ENCODE measurements at places on chromosomes 11 and 22. TPM values are rescaled to one million over a fixed set of nuclear protein-coding genes. Genes with fewer than 3 reads are reported as not detected.

- no peak for DNase-seq
Observed at GRCh38 chr11:111367411-111368284, 11.4 kb downstream of the POU2AF1 start.

DNA sequence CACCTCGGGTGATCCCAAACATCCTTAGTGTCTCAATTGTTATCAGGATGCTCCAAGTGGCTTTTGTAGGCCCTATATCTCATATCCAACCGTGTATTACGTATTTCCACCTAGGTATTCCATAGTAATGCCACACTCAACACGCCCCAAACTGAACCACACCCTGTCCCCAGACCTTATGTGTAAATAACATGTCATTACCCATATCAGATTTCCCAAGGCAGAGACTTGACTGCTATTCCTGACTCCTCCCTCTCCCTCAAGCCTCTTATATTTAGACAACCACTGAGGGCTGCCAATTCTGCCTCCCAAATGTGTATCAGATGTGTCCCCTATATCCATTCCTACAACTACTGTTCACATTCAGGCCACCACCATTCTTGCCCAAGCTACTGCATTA, 132.8 kb upstream of the NCAM1 start:
- no peak for DNase-seq

DNA sequence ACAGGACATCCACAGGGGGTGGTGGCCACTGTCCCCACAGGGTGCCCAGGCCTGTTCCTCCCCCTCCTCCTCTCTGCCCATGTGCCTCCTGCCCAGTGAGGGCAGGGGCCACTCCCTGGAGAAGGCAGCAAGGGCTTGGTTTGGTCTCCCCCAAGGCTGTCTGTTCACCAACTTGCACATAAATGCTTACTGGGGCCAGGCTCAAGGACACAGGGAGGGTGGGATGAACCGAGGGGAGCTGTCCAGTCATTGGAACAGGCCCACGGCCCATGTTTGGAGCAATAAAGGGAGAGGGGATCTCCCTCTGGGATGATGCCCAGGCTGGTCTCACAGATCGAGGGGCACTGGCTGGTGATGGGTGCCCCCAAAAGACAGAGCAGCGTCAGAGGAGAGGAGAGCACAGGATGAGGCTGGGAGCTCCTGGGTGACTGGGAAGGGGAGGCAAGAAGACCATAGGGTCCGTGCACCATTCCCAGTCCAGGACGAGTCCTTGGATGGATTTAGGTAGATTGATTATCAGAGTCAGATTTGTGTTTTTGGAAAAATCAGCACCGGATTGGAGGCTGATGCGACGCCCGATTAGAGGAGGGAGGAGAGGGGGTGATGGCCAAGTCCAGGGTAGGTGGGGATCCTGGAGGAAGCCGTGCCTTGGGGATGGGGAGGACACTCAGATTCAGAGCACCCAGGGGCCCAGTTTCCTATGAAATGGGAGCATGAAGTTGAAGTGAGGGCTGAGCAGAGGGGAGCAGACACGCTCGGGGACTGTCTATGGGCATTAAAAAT, 1.1 kb downstream of the IGLL5 start:
- DNase-seq, result no peak

Gene RASD2
- 27.4 TPM for polyA plus RNA-seq

Gene KRTAP5-7
- not detected for polyA plus RNA-seq

DNA sequence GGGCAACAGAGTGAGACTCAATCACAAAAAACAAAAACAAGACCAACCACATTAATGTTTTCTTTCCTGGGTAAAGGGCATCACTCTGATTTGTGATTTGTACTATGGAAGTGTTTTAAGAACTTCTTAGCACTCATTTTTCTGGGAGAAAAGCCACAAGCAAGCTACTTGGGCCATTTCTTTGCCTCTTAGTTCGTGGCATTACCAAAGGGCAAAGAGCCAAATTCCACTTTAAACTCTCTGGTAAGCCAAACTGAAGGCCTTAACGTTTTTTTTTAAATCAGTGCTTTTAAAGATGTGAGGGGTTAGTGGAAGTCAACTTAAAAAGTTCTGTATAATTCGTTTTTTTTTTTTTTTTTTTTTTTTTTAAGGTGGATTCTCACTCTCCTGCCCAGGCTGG, 36.9 kb downstream of the CAT start:
- DNase-seq, result no peak

GRCh38 chr22:44486538-44486937, 11.5 kb downstream of the RTL6 start:
- DNase-seq, result no peak

- DNase-seq, result no peak
Observed at GRCh38 chr11:10338287-10338686, 33.4 kb downstream of the ADM start.

Gene TH
- 3.5 TPM for polyA plus RNA-seq

Gene NPAS4
- not detected for polyA plus RNA-seq

- DNase-seq, result no peak
Observed at GRCh38 chr11:10301656-10302358, 3.1 kb upstream of the ADM start.

DNA sequence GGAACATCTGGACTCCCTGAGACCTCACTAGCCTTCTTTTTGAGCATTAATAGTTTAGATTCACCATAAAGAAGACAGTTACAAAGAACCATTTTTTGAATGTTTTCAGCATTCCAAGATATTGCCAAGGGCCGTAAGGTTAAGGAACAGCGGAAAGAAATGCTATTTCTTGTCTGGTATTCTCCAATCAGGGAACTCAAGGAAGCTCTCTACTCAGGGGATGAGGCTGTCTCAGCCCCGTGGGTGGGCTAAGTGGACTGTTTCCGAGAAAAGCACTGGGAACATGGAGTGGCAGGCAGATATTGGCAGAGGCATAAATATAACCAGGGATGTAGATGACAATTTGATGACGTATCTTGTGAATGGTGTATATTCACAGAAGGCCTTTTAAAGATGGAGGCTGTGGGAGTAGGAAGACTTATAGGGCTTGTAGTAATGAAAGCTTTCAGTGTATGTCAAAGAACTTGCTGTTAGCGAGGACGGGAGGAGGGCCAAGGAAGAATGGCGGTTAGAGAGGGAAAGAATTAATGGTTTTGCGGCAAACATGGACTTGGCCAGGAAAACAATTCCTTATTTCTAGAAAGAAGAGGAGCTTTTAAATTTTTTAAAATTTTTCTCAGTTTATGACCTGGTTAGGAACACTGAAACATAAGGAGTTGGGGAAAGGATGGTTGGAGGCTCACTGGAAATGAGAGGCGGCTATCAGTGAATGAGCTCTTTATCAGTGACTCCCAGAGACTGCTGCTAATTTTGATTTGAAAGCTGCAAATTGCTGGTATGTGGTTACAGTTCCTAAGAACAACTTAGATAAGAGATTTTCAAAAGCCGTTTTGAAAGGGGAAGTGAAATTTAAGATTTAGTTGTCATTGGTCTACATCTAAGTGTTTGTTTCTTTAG, 64.6 kb downstream of the ST3GAL4 start:
- no peak for DNase-seq

Gene PIK3C2A
- polyA plus RNA-seq, result 2.2 TPM

GRCh38 chr22:37659066-37659896, 758 bp downstream of the PDXP start:
- peak; percentile 56 for DNase-seq

DNA sequence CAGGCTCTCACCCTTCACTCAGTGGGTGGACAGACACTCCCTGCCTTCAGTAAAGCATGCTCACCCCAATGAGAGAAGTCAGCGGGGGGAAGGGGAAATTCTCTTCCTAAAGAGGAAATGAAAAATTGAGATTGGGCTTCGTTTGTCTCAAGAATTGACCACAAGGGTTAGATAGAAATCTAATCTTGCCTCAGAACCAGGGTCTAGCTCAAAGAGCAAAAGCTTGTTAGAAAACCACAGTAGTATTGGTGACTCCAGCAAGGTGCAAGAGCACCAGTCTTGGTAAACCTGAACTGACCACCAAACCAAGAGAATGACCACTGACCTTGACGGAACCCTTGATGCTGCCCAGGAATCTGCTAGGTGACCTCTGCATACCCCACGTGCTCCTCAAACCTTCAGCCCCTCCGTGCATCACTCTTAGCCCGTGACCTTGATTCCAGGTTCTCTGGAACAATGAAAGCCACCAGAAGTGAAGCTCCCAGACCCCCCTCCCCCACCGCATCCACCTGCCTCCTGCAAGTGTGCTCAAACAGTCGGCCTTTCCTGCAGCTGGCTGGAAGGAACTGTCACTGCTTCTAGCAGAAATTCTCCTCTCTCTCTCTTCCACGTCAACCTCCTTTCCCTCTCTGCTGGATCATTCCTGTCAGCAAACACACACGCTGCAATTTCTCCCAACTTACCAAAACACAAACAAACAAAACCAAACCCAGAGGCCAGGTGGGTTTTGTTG, 3.1 kb upstream of the TMA7B start:
- no peak for DNase-seq

- peak; percentile 21 for DNase-seq
Observed at GRCh38 chr11:13012056-13012661, 3.0 kb downstream of the RASSF10 start.

Gene CHRDL2
- polyA plus RNA-seq, result 0.76 TPM

DNA sequence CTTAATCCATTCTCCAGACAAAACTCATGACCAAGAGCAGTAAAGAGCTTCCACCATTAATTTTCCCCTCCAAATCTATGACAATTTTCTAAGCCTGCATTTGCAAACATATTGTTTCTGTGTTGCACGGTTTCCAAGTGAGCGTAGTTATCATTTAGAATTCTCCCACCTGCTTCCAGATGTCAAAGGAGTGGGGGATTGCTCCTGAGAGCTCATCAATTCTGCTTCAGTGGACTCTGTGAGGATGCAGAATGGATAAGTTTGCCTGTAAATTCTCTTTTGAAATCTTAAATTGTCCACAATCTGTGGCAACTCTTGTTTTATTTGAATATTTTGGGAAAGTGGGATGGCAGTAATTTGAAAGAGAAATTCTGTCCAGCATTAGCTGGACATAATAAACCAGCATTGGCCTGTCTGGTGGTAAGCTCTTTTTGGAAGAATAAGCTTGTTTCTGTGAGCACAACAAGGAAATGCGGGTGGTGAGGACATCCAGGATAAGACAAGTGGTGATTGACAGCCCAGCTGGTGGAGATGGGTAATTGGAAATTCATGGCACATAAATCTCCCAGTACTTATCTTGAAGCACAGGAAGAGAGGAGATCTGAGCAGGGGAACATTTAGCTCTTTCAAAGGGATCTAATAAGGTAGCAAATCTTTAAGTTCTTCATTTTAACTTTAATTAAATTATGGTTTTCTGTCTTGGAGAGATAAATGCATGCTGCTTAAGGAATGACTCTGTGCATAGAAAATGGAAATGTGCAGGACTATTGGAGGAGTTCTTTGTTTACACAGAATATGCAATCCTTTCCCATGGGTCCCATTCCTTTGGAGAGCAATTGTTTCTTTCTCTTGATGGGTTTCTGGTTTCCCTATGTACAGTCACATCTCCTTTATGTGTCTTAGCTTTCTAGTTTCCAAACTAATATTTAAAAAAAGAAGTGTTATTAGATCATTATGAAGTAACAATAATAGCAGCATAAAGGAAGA, 73.2 kb downstream of the FAT3 start:
- DNase-seq, result peak; percentile 51

Gene OR52I2
- polyA plus RNA-seq, result not detected

DNA sequence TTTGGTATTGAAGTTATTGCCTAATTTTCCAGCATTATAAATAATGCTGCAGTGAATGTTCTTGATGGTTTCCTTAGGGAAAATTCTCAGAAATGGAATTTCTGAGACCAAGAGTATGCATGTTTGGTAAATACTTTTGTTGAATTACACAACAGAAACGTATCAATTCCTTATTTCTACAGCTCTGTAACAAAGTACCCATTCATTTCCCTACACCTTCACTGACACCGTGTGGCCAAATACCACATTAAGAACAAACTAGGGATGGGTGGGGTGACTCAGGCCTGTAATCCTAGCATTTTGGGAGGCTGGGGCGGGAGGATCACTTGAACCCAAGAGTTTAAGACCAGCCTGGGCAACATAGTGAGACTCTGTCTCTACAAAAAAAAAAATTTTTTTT, 21.8 kb downstream of the MCAM start:
- no peak for DNase-seq

DNA sequence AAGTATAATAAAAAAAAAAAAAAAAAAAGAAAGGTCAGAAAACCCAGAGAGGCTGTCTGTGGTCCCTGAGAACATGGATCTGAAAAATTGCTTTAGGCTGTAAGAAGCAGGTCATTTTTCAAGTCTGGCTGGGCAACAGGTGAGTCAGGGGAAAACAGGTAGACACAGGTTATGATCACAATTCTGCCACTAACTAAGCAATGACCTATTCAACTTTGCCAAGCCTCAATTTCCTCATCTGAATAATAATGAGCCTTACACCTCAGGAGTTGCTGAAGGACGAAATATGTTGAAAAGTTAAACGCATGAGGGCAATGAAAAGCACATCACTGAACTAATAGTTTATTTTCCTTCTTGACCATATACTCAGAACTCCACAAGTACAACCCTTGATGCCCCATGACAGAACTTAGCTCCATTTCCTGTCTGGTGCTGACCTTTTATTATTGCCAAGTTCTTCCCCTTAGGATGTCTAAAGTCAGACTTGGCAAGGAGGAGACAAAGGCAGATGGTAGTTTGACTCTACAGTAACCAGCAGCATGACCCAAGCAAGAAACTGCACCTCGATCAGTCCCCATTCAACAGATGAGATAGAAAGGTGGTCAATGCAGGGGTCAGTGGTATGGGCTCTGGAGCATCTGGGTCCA, 93.6 kb downstream of the SYN3 start:
- DNase-seq, result no peak

- DNase-seq, result no peak
Observed at GRCh38 chr11:76200006-76200940, 6.0 kb downstream of the WNT11 start.

- DNase-seq, result no peak
Observed at GRCh38 chr11:103703437-103703836, 333.0 kb upstream of the DDI1 start.

DNA sequence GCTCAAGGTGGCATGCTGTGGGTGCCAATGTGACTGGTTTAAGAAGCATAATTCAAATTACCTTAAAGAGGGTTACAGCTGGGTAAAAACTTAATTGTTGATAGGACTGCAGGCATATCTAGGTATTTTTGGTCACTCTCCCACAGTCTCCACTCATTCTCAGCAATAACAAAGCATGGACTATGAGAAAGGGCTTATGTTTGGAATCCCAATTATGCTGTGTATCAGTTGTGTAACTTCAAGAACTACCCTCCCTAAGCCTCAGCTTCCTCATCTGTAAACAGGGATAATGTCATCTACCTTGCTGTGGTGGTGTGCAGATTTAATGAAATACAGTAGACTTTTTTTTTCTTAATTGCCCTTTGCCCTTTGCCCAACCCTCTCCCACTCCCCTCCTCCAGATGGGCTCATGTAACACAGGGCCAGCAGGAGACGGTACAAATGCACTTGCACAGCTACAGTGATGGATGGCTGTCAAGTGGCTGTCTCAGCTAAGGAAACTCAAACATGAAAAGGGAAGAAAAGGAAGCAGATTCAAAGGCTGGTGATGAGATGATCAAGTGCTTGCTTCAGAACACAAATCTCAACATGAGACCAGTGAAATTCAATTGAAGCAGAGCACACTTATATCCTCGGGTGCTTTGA, 37.6 kb downstream of the MAP6 start:
- DNase-seq, result no peak

GRCh38 chr22:19543970-19544708, 19.9 kb upstream of the CLDN5 start:
- DNase-seq, result no peak

Gene RIMBP3C
- polyA plus RNA-seq, result not detected

- no peak for DNase-seq
Observed at GRCh38 chr11:24683583-24683982, 186.7 kb downstream of the LUZP2 start.

Gene HOATZ
- polyA plus RNA-seq, result not detected

Gene POLA2
- 26.4 TPM for polyA plus RNA-seq

Gene MS4A4A
- 3.5 TPM for polyA plus RNA-seq
